ENCODE measurements at places on chromosomes 13 and 19.
A peak's percentile ranks its signal among the peaks of the same experiment; 100 is the strongest.

- no peak for DNase-seq
Measured at GRCh38 chr19:48867123-48867745, 1.2 kb downstream of the PLEKHA4 start.

- DNase-seq = no peak
Measured at GRCh38 chr19:57366776-57367175, 3.4 kb downstream of the TRAPPC2B start.

GRCh38 chr13:39602277-39602613 is 748 bp downstream of the LHFPL6 start:
- no peak for DNase-seq

GRCh38 chr19:34502582-34503411 is 21.2 kb downstream of the WTIP start:
- DNase-seq = no peak

- no peak for DNase-seq
Measured at GRCh38 chr13:23598369-23598768, 28.2 kb downstream of the TNFRSF19 start.

DNA sequence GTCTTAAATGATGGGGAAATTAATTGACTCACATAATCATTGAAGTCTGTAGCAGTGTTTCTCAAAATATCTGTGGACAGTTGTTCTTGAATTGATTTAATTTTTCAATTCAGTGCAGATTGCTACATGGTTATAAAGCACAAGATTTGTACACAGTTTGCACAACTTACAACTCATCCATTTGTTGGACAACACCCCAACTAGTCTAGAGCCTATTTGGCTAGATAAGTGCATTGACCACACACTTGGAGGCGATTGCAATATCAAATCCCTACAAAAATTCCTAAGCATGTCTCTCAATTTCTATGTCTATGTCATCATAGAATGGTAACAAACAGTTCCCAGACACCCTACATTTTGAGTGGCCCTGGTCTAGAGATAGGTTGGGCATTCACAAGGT is 48.0 kb upstream of the IPO5 start:
- DNase-seq = no peak

- DNase-seq = no peak
Measured at GRCh38 chr19:40512473-40513344, 45.9 kb downstream of the SPTBN4 start.

DNA sequence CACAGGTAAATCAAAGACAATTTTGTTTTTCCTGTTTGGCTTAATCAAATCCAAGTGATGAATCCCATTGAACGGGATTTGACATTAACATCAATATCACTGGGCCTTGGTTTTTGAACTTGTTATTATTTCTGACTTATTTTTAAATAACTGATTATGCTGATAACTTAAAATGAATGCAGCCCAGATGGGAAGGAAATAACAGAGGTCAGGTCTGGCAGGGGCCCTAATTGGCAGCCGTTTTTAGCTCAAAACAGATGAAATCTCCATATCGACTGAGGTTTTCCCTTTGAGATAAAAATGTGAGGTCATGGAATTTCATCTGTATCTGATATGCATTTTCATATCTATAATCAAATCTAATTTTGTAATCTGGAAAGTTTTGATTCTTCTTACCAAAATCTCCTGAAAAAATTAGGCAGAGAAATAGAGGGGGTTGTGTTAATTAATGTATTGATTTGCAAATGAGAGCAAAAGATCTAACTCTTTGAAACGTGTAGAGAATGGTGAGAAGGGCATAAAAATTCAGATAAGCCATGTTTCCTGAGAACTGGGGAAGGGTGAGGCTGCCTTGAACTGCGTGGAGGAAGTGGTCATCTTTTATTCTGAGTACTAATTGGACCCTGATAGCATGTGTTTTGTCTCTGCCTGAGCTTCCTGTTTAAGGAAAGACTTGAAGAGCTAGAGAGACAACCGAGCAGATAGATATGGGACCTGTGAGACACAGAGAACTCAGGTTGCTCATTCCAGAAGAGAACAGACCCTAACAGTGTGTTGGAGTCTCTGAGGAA is 98.2 kb upstream of the C1QTNF9B start:
- no peak for DNase-seq

DNA sequence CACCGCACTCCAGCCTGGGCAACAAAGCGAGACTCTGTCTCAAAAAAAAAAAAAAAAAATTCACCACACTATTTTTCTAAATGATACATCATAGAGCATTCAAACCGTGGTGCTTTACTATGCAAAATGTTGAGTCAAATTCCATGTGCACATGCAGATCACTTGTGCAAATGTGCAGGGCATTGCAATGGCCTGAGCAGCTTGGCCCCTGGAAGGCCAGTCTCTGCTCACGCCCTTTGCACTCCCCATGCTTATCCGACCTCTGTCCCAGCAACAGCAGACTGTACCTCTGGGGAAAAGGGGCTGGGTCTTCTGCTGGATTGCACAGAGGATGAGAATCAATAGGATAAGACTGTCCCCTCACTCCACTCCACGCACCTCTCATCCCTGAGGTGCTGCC is 58.5 kb downstream of the PARP4 start:
- DNase-seq = no peak

- no peak for DNase-seq
Measured at GRCh38 chr13:114194853-114195252, 15.8 kb downstream of the CFAP97D2 start.

GRCh38 chr19:30666301-30666803 is 294.2 kb downstream of the ZNF536 start:
- peak; percentile 18 for DNase-seq

- DNase-seq = no peak
Measured at GRCh38 chr19:6044056-6044805, 66.1 kb downstream of the RFX2 start.

DNA sequence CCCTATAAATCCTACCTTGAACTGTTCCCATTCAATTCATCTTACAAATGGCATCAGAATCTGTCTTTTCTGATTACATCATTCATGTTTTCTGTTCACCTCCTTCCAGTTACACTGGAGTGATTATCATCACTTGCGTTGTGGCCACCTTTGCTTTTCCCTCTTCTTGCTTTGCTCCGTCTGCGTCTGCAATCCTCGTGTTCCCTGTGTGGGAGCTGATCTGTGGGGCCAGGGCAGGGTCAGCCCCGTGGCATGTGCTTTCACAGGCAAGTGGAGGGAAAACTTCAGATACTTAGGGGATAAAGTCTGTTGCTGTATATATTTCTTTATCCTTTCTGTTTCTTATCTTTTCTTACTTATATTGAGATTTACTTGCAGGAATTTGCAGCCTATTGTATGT is 277.7 kb downstream of the SLC7A1 start:
- DNase-seq = no peak

DNA sequence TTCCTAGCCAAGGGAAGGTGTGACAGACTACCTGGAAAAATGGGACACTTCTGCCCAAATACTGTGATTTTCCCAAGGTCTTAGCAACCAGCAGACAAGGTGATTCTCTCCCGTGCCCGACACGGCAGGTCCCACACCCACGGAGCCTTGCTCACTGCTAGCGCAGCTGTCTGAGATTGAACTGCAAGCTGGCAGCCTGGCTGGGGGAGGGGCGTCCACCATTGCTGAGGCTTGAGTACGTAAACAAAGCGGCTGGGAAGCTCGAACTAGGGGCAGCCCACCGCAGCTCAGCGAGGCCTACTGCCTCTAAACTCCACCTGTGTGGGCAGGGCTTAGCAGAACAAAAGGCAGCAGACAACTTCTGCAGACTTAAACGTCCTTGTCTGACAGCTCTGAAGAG is 146.2 kb downstream of the UGGT2 start:
- no peak for DNase-seq

DNA sequence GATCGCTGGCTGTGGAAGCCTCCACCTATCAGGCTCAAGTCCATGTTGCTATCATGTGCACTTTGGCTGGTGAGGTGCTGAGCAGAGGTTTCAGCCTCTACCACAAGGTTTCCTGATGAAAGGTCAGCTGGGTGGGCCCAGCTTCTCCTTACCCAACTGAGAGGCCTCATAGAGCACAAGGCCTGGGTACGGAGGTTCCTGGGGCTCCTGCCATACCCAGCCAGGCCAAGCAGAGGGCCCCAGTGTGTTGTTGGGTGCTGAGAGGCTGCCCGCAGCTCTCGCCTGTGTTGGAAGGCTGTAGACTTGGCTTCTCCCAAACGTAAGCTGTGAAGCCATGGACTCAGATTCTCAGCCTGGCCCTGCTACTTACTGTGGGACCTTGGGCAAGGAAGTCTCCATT is 28.2 kb downstream of the ACTN4 start:
- DNase-seq = no peak

DNA sequence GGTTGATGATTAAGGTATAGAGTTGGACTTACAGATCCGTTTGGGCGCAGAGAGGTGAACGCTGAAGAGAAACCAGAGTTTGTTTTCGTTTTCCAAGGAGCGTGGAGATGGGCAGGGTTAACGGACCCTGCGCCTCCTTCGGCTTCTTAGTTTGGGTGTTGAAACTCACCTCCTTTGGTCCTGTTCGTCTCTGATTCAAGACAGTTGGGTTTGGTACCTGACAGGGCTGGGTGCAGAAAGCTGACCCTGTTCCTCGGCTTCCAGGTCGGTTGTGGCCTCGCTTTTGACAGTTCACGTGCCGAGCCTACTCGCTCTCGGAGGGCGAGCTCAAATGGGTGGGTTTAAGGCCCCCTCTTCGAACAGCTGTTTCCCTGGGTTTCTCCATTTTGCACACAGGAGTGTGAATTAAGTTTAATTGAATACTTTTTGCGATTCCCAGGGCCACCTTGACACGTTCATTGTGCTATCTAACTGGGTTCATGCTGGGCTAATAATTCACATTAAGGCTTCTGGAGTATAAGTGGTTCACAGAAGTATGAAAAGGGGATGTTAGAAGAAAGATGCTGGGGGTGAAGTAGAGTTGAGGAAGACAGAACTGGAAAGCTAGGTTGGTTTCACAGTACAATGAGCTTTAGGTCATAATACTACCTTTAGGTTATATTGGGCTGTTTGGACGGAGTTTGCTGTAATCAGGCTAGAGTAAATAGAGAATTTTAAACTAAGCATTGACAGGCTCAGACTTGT is 638 bp downstream of the USPL1 start:
- DNase-seq = peak; percentile 2

GRCh38 chr19:7681340-7682174 is 924 bp downstream of the TRAPPC5 start:
- DNase-seq = peak; percentile 43

DNA sequence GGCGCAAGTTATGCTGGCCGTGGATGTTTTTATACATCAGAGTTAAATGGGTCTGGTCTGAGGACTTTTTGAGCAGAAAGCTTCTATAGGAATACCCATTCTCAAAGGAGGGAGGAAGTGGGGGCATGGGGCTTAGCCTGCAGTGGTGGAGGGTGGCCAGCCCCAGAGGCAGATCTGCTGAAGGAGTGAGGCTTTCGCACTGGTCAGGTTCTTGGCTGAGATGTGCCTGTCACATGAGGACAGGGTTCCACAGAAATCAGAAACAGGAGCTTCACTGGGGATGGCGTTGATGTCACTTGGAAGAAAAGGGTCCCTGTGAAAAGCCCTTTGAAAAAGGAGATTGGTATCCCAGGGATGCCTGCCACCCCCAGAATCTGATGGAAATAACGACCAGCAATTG is 100.7 kb upstream of the MCF2L start:
- no peak for DNase-seq

DNA sequence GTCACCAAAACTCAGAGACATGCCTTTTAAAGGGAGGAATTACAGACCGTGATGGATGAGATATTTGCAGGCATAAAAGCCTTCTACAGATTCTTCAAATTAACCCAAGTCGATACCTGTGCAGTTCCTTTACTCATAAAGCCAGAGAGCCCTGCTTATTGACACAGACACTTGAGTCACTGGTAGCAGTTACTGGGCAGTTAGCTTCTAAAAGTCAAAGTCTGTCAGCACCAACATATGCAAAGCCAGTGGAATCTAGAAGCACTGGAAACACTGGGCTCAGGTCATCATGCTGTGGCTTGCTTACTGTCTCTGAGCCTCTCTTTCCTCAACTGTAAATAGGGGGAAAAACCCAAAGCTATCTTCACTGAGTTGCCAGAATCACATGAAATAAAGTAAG is 25.7 kb upstream of the LRCH1 start:
- DNase-seq = no peak

DNA sequence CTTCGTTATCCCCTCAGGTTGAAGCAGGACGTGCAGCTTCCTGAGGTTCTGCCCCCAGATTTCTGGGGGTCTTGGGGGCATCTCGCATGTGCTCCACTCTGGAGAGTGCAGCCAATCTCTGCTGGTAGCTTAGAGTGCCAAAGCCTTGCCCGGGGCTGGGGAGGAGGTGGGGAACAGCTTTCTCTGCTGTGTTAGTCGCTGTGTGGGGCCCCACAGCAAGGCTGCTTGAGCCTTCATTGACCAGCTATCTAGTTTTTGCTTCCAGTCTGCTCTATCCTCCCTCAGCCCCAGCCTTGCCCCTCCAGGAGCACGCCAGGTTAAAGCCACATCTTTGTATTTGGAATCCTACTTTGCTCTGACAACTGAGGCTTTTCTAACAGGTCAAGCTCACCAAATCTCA is 32.0 kb upstream of the MEDAG start:
- DNase-seq = no peak

DNA sequence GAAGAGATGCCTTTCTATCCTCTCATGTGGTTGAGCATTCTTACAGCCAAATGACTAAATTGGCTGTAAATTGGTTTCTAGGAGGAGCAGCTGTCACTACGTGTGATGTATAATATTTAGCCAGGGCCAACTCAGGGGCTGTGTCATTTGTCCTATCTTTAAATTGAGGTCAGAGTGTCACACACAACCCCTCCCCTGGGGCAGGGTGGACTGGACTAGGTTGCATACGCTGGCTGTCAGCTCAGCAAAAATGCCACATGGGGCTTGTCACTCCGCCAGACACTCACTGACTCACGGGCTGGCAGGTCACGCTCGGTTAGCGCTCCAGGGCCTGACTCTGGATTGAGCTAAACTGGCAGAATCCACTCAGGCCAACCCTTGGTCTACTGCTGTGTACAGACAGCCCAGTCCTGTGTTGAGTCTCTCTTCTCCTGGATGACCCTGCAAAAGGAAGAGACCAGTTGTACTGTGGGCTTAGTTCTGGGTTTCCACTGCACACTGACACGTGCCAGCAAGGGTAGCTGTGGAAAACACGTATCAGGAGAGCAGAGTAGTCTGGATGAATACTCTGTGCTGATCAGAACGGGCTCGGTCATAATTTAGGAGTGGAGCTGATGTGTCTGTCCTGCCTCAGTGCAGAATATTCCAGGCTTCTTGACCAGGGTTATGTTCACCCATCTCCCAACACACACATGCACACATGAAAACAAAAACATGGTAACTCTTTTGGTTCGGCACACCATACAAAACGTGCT is 29.1 kb downstream of the SHISA2 start:
- peak; percentile 89 for DNase-seq

DNA sequence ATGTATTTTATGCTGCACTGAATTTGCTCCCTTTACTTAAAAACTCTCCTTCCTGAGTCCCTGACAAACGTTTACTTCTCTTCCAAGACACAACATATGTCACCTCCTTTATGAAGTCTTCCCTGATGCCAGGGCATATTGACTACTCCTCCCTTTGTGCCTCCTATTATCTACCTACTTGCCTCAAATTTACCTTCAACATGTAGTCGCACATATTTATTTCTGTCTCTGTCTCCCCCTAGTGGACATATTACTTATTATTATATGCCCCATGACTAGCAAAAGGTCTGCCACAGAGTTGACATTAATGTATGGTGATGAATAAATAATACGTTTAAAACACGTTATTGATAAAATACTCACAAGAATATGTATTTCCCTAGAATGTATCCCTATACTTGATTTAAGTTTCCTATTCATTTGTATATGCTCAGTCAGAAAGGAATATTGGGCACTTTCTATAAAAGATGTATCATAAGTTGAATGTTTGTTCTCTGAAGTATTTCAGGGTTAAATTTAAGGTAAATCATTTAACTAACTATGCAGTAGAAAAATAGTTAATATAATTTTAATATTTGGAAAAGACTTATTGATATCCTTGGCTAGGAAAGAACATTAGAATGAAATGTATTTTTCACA is 250.3 kb upstream of the ATXN8OS start:
- peak; percentile 42 for DNase-seq

All from A172 (cell line).